ENCODE measurements at places on chromosomes 2 and 18. TPM values are rescaled to one million over a fixed set of nuclear protein-coding genes. Genes with fewer than 3 reads are reported as not detected.

- DNase-seq = peak; percentile 64
Measured at GRCh38 chr2:147109291-147109690, 735.5 kb upstream of the ACVR2A start.

DNA sequence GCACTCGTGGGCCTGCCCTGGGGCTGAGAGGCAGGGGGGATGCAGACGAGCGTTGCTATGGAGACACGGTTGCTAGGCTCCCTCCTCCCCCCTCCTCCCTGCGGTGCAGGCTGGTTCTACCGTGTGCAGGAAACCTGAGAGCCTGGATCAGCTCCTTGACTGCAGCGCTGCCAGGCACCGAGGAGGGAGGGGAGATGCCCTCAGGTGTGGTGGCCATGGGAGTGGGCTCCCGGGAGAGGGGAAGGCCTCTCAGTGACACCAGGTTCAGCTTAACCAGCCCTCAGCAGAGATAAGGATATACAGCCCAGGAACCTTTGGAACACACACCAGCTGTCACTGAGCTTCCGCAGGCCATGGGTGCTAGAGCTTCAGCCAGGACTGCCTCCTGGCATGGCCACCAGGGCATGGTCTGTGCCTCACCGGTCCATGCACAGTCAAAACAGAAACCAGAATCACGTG is 124.4 kb upstream of the PXDN start:
- no peak for DNase-seq

- DNase-seq = no peak
Measured at GRCh38 chr2:127913808-127914457, 28.2 kb upstream of the AMMECR1L start.

DNA sequence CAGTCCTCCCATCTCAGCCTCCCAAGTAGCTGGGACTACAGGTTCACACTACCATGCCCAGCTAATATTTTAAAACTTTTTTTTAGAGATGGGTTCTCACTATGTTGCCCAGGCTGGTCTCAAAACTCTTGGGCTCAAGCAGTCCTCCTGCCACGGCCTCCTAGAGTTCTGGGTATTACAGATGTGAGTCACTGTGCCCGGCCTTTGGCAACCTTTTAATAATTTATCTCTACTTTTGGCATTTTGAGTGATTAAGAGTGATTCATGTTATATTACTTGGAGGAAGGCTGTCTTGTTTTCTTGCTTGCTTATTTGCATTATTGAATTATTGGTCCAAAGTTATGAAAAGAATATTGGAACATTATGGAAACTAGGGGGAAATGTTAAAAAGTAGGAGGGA is 24.3 kb downstream of the NCOA1 start:
- peak; percentile 27 for DNase-seq

DNA sequence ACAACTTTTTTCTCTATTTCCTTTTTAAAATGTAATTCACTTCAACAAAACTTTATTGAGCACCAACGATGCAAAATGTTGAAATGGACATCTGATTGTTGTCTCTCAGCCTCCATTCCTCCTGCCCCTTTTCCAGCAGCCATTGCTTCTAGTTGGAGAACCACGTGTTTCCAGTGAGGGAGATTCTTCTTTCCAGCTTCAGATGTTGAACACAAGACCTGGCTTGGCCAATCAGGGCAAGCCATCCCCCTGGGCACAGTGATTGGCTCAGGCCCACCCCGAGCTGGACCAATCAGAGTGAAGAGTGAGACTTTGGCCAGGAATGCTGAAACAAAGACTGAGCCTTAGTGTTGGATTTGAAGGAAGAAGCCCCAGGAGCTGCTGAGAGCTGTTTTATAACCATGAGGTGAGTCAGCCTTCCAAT is 59.0 kb downstream of the E2F6 start:
- DNase-seq = peak; percentile 59

- peak; percentile 93 for DNase-seq
Measured at GRCh38 chr2:239275044-239275685, 125.7 kb downstream of the HDAC4 start.

DNA sequence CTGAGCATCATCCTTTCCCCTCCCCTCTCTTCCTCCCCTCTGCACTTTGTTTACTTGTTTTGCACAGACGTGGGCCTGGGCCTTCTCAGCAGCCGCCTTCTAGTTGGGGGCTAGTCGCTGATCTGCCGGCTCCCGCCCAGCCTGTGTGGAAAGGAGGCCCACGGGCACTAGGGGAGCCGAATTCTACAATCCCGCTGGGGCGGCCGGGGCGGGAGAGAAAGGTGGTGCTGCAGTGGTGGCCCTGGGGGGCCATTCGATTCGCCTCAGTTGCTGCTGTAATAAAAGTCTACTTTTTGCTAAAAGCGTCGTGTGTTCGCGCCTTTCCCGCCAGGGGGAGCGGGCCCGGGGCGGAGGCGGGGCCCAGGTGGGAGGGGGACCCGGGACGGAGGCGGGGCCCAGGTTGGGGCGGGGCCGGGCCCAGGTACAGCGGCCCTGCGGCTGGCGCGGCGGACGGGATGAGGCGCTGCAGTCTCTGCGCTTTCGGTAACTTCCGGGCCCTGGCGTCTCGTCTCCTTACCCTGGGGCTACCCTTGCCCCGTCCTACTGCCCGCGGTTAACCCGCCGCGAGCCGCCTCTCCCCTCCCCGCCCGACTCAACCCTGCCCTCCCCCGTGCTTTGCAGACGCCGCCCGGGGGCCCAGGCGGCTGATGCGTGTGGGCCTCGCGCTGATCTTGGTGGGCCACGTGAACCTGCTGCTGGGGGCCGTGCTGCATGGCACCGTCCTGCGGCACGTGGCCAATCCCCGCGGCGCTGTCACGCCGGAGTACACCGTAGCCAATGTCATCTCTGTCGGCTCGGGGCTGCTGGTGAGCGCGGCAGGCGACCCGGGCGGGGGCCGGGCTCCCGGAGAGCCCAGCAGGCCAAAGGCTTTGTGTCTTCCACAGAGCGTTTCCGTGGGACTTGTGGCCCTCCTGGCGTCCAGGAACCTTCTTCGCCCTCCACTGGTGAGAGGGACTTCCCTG is at the start of gene KRTCAP3:
KRTCAP3 (plus strand) TSS at position 424 of the 962 bp plus-strand sequence; CDS start at position 456, 32 bp downstream.
- DNase-seq = no peak

DNA sequence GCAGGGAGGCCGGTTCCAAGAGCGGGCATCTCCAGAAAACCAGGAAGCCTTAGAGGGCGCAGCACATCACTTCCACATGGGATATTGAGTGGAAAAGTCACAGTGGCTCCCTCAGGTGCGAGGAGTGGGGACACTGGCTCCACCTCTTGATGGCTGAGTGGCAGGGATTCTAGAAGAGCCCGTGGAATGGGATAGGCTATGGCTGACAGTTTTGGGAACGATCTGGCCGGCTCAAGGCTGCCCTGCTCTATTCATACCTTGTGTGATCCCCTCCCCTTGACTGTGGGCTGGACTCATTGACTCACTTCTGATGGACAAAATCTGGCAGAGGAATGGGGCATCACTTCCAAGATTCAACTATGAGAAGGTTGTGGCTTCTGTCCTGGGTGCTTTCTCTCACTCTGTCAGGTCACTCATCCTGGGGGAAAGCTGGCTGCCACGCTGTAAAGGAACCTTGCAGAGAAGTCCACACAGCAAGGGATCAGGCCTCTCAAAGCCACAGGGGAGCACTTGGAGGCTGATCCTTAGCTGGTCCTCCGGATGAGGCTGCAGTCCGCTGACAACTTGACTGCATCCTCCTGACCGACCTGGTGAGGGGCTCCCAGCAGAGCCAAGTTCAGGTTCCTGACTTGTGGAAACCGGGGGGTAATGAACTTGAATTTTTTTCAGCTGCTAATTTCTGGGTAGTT is 46.7 kb upstream of the HS6ST1 start:
- DNase-seq = no peak

- no peak for DNase-seq
Measured at GRCh38 chr2:236899146-236899545, 186.5 kb upstream of the COPS8 start.

DNA sequence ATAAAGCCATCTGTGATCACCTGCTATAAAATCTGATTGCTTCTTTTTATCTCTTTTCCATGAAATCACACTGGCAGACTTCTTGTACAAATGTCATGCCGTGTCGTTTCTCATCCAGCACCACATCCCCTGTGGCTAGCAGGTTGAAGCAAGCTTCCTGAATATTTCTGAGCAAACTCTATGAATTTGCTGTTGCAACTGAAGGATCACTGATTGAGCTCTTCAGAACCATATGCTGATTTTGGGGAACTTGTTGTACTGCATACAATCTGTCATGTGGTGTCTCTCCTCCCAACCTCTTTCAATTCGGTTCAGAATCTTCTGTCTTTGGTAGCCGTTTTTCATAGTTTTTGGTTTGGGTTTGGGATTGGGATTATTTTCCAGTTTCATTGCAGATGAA is 57.7 kb upstream of the RBMS1 start:
- no peak for DNase-seq

The CFC1 gene
- total RNA-seq = not detected

The LIMS1 gene
- 200 TPM for total RNA-seq
